Spleen (tissue), 13 donors: ENCODE measurements at places on chromosomes 2 and 18. TPM values are rescaled to one million over a fixed set of nuclear protein-coding genes. Genes with fewer than 3 reads are reported as not detected.

CDKL4 gene
- total RNA-seq: 1.4 TPM

CRYBA2 gene
- not detected for total RNA-seq

GRCh38 chr18:36624451-36625167 lies 204.2 kb downstream of the TPGS2 start:
- no peaks in the 10 kb centered on the region for H3K27me3 ChIP-seq
- DNase-seq: no peak
- no peak overlapping the region for H3K27ac ChIP-seq
- no peaks in the 10 kb centered on the region for H3K4me1 ChIP-seq
- no peak overlapping the region for H3K4me3 ChIP-seq

DNA sequence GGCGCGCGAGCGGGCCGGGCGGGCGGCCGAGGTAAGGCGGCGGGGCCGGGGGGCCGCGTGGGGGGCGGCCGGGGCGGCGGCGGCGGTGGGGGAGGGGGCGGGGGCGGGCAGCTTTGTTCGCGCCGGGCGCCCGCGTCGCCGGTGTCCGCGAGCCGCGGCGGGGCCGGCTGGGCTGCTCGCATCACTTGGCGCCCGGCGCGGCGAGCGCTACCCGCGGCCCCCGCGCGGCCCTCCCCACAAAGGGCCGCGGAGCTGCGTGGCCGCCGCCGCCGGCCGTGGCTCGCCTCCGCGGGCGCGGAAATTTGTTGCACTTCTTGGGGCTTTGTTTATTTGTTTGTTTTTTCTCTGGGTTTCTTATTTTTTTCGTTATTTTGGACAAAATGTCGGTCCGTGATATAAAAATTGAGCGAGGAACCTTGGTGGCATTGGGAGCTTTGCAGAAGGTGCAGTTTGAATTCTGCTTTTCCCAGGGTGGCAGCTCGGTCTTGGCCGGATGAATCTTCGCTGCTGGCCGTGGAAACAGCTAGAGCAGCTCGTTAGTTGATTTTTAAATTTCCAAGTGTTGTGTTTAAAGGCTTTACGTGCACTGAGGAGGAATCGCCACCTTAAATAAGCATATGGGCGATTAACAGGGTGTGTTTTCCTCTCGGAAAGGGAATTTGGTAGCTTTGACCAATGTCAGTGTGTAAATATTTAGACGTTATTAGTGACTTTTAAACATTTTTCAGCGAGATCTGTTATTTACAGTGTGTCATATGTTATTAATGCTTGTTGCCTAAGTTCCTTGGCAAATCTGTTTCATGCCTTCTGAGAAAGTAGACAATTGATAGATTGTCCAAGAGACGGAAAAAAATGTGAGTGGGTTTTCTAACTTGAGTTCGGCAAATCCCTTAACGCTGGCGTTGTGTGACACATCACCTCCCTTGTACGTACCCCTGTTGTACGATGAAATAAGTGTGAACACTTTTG lies 822 bp downstream of the UBE2E3 start:
- DNase-seq: peak; percentile 86
- no peaks in the 10 kb centered on the region for H3K36me3 ChIP-seq
- peak overlapping the region; percentile 35 for H3K4me3 ChIP-seq
- no peaks in the 10 kb centered on the region for H3K27me3 ChIP-seq
- peaks cover 41% of the 10 kb centered on the region for H3K4me1 ChIP-seq

DNA sequence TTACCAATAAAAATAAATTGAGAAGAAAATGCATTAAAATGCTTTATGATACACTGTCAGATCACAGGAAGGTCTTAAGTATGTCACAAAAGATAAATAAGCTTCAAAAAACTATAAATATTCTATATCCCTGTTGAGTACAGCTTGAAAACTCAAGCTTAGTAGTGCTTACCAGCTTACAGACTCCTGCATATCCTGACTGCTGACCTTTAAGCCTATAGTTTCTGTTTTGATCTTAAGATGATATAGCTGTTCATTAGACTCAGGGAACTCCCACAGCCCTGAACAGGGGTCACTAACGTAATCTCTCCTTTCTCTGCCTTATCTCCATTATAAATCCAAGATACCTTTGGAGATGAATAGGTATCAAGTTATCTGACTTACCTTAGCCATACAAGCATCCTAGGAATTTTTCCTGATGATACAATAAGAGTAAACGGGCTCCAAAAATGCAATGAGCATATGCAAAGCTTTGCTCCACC lies 93.7 kb upstream of the RBBP8 start:
- H3K36me3 ChIP-seq: no peaks in the 10 kb centered on the region
- no peak overlapping the region for H3K27ac ChIP-seq
- peaks cover 9% of the 10 kb centered on the region for H3K4me1 ChIP-seq
